Central memory CD8-positive, alpha-beta T cell (primary cell): ENCODE measurements at places on chromosomes 4 and X.

- no peak for DNase-seq
Observed at GRCh38 chr4:42371305-42372252, 25.7 kb upstream of the SHISA3 start.

- no peak for DNase-seq
Observed at GRCh38 chr4:74374561-74375327, 9.8 kb downstream of the EREG start.

GRCh38 chr4:15188605-15189539 is 186.6 kb downstream of the CPEB2 start:
- DNase-seq, result no peak

DNA sequence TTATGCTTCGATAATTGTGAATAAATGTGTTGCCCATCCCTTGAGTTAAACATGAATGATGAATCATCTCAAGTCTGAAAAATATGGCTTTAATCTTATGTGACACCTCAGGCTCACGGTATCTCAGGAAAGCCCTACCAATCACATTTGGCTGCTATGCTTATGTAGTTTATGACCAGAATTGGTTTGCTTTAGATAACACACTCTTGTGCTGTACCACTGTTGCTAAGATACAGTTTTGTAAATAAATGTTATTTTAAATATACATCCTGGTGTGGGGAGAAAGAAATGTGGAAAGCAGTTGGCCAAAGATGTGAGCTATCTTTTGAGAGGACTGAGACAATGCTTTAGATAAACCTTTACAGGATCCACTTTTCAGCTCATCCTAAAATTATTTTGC is 63.2 kb downstream of the NPY1R start:
- DNase-seq, result no peak

DNA sequence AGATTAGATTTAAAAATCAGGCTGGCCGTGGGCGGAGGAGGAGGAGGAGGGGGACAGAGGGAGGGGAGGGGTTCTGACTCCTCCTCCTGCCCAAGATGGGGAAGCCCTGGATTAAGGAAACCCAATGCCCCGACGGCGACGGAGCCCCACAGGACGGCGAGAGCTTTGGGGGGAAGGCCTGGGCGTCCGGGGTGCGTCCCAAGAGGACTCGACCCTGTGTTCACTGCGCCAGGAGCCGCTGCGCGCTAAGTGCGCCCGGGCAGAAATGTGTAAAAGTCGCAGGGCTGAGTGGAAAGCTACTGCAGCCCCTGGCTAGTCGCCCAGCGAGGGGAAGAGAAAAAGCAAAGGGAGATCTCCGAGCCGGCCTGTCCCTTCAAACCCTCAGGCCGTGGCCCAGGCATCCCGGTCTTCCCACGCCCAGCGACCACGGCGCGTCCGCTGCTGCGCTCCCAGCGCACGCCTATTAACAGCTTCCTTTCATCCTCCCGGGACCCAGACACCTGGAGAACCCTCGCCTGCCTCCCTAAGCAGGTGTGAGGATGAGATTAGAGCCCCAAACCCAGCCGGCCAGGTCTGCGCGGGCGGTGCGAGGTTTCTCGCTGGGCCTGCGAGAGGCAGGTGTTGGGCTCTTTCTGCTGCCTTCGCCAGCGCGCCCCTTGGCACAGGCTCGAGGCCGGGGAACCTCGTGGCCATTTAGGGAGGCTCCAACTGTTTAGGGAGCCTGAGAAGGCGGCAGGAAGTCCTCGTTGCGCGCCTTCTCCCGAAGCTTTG is 1.4 kb upstream of the RPS6KA3 start:
- DNase-seq, result no peak

DNA sequence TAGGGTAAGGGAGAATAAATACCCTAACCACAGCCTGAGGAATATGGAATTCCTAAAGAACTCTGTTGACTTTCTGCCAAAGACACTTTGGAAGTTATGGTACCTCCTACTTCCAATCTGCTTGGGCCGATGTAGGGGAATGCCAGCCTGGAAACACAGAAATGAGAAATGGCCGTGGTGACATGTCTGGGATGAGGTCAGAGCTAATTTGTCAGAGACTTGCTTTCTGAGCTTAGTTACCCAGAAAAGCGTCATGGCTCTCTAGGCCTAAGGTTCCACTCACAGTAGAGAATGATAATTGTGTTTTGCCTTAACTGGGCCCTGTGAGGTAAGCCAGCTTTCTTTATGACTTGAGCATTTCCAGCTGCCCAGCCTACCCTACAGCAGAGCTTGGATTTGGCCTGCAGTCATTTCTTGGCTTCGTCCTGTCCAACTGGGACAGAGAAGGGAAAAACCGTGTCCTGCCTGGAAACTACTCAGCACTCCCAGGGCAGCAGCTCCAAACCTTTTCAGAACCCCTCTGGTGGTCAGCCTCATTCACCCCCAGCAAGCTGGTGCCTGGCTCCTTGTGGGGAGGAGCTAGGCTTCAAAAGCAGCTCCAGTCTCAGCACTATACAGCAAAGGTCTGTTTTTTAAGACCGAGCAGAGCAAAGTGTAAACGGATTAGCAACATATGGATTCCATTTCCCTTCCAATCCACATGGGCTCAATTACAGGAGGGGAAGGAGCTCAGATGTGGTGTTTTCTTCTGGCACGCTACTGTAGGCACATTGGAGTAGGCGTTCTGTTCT is 92.3 kb downstream of the RLIM start:
- no peak for DNase-seq

- DNase-seq, result no peak
Observed at GRCh38 chr4:56681853-56682525, 893 bp upstream of the HOPX start.

- DNase-seq, result no peak
Observed at GRCh38 chr4:184066584-184067300, 150.9 kb downstream of the ENPP6 start.

GRCh38 chrX:8868070-8868773 is 67.0 kb upstream of the FAM9A start:
- DNase-seq, result no peak

DNA sequence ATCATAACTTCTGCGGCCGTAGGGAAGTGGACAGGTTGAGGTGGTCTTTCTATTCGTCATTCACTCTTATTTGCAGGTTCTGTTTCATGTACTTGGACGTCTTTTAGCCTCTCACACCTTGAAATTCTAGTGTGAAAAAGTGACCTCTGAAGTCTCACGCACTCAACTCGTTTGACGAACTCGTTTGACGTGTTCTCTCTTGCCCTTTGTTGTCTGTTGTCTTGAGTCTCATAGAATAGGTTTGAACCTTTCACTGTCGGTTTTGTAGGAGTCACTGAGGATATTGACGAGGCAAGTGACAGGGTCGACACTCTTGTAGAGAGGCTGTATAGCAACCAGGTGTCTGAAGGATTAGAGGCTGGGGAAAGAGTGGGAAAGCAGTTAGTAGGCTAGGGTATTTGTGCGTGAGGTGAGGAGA is 1.1 kb upstream of the PGRMC2 start:
- DNase-seq, result peak; percentile 61

- no peak for DNase-seq
Observed at GRCh38 chrX:109939498-109939897, 63.4 kb upstream of the TMEM164 start.

GRCh38 chr4:29756966-29757365 is 963.2 kb upstream of the PCDH7 start:
- no peak for DNase-seq

- no peak for DNase-seq
Observed at GRCh38 chr4:148435654-148436406, 6.4 kb downstream of the NR3C2 start.

DNA sequence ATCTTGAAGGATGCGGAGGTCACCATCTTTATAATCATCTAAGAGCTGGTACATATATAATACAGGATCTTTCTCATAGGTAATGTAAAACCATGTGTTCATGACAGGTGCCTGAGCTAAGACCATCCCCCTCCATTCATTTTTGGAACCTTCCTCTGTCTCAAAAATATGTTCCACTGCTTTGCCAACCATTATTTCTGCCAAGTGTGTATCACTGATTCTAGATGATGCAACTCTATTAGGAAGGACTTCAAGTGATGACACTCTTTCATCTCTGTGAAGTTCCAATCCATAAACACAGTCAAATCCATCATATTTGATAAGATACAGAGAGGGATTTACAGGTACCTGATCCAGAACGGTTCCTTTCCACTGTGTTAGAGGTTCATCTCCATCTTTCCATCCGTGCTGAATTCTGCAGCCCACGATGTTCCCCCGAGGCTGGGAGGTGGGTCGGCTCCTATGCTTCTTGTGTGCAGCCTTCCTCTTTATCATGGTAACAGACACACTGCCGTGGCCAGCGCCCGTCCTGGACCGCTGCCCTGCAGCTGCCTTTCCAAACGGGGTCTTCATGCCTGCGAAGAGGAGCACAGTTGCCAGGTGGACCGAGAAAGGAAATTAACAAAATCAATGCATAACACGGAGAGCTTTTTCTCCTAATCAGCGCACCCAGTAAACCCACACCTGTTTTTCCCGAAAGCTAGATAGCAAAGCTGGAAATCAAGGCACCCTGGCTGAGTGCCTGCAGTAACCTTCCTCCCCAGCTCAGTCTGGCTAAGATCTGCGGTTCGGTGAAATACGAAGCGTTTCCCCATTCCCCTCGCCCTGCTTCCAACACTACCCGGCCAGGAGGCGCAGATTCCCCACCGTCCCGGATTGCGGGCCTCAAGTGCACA is 718 bp downstream of the SPIN3 start:
- DNase-seq, result no peak

DNA sequence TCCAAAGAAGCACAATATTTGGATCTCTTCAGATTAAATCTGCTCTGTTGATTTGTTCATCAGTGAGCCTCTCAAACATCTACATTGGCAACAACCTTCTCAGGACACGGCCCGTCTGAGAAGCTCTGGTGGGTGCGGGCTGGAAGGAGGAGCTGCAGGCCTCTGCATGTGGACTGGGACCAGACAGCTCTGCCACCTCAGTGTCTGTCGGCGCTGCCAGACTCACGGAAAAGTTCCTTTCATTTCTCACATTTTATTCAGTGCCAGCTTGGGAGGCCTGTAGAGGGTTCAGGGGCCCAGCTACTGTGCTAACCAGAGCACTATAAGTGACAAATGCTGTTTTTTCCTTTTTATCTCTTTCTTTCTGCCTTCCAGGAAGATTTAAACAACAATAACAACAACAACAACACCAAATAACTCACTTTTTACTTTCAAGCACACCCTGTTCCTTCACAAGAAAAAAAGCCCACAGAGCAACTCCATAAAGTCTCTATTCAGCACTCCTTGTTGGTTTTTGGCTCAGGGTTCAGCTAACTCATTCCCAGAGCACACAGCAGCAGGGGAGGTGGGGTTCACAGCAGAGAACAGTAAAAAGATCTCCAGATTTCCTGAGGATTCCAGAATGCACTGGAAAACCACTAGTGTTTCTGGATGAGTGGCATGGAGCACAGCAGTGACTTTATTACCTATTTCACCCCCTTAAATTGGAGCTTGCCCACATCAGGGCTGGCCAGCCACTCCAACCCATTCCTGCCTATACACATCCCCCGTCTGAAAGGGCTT is 23.2 kb upstream of the HOPX start:
- DNase-seq, result no peak

GRCh38 chrX:3094261-3094660 is 53.0 kb downstream of the ARSF start:
- no peak for DNase-seq

- DNase-seq, result no peak
Observed at GRCh38 chr4:156556336-156556735, 415.3 kb downstream of the PDGFC start.

DNA sequence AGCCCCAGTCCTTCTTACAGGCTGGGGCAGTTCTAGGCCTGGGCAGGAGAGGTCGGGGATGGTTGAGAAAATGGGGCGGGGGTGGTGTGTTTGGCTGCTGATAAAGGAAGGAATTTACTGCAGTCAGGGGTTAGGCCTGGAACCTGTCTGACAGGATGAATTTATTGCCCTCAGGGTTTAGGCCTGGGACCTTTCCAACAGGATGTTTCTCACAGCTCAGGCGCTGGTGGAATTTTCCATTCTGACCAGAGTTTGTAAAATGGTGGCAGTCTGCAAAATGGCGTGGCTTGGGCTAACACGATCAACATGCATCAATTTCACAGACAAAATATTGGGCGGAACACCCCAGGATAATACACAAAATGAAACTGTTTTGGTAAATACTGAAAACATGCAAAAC is 83.5 kb upstream of the SPIN4 start:
- no peak for DNase-seq

GRCh38 chrX:40922307-40922706 is 162.9 kb upstream of the USP9X start:
- no peak for DNase-seq

DNA sequence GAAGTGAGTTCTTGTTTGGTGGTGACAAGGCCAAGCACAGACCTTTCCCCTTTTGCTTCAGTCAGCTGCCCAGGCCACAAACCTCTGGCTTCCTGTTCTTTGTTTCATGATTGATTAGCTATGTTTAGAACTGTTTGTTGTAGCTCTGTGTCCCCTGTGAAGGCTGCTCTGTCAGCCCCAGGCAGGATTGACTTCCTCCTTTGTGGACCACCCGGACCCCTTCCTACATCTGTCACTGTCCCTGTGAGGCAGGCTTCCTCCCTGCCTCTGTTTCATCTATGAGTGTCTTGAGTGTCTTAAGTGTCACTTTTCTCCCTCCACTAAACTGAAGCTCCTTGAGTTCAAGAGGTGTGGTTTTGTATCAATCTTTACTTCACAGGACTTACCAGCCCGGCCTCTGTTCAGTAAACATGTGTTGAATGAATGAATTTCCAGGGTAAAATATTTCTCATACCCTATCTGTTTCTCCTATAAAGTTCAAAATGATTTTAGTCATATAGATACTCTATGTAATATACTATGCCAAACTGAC is 83.5 kb downstream of the ZNF674 start:
- no peak for DNase-seq

GRCh38 chr4:92524131-92524530 is 220.4 kb downstream of the GRID2 start:
- no peak for DNase-seq

GRCh38 chr4:3433138-3433869 is 8.5 kb upstream of the HGFAC start:
- DNase-seq, result no peak

DNA sequence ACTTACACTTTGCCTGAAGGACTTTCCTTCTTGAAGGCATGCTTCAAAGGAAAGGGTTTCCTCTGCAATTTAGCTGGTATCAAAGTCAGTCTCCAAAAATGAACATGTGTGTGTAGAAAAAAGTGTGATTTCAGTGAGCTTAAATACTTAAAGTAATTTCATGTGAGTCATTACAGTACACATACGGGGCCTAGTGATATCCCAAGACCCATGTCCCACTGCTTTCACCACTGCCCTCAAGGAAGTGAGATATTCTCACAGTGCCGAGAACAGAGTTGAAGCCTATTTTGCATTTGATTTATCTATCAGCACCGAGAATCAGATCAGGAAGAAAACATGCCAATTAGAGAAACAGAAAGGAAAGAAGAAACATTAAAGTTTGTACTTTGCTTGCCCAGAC is 61.0 kb downstream of the CHST7 start:
- no peak for DNase-seq

GRCh38 chr4:93480452-93480851 is 348.1 kb upstream of the ATOH1 start:
- DNase-seq, result no peak

DNA sequence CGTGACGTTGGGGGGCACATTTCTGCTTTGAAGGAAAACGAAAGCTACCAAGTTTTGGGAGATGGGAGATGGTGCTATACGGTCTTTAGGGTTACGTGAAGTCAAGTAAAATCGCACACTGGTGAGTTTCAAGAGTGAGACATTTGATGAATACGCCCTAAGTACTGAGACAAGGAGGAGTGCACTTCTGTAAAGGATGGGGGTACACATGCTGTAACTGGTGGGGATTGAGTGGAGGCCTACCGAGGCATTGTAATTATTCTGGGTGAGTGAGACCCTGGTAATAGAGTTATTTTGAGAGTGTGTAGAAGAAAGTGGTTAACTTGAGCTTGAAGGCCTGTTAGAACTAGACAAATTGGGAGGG is 536 bp downstream of the SH3BGRL start:
- DNase-seq, result no peak
